ENCODE measurements at places on chromosomes 1 and 21. TPM values are rescaled to one million over a fixed set of nuclear protein-coding genes. Genes with fewer than 3 reads are reported as not detected.

- no peak for DNase-seq
Observed at GRCh38 chr1:184986250-184986649, 11.9 kb upstream of the NIBAN1 start.

- no peak for DNase-seq
Observed at GRCh38 chr1:59350521-59350920, 53.6 kb downstream of the FGGY start.

GRCh38 chr21:14572204-14572780, 26.2 kb upstream of the SAMSN1 start:
- no peak for DNase-seq

The KCNJ9 gene
- not detected for total RNA-seq

- no peak for DNase-seq
Observed at GRCh38 chr1:42926879-42927242, 31.8 kb downstream of the SLC2A1 start.

Measured in activated naive CD8-positive, alpha-beta T cell treated with anti-CD3 and anti-CD28 coated beads, Interleukin-2, amount 10 ng/mL, durations not matched to agents 7 days and 5 days (primary cell).